Epithelial cell of esophagus (primary cell): ENCODE measurements at places on chromosomes 16 and 17.

DNA sequence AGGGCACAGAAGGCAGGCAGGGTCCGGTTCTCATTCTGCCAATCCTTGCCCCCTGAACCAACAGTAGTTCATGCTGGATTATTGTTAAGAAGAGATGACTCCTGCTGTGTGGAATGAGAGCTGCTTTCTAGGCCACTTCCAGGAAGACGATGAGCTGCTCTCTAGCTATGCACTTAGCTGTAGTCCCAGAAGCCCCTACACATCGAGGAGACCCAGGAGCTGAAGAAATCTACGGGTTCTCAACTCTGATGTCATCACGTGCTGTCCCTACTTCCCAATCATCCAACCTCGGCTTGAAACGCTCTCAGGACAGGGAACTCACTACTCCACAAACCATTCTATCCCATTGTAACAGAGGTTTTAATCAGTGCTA, 29.0 kb upstream of the EMP2 start:
- DNase-seq: peak; percentile 57

DNA sequence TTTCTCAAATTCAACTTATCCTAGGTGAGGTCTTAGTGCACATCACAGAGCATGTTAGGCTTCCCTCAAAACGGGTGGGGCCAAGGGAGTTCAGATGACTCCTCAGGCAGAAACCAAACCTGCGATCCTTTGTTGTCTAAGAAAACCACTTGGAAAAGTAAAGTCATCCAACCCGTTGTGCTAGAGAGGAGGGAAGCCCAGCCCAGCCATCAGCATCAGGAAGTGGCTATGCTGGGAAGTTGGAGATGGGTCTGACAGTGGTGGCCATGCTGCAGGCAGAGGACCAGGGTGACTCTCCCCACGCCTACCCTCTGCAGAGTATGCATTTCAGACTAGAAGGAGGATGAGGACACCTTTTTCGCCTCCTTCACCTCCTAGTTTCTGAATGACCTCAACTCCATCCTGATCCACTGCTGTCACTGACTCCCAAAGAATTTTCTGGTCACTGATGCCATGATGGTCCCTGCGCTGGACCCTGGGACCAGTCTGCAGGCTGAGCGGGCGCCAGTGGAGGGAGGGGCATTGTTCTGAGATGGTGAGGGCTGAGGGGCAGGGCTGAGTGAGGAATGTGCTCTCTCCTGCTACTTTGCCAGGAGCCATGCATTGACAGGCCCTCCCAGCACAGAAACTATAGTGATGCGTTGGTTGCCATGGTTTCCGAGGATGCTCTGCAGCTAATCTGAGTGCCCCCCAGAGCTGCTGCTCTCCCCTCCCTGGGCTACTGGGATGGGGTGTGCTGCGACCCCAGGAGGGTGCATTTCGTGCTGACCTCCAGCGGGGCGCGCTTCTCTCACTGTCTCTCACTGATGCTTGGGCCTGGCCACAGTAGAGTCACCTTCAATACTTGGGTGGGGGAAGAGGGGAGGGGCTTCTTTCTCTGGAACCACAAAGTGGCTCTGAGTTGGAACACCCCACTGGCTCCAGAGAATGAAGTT, 20.4 kb downstream of the ALOX12B start:
- peak; percentile 81 for DNase-seq

GRCh38 chr16:9372934-9373890, 281.8 kb downstream of the HAPSTR1 start:
- DNase-seq: no peak

DNA sequence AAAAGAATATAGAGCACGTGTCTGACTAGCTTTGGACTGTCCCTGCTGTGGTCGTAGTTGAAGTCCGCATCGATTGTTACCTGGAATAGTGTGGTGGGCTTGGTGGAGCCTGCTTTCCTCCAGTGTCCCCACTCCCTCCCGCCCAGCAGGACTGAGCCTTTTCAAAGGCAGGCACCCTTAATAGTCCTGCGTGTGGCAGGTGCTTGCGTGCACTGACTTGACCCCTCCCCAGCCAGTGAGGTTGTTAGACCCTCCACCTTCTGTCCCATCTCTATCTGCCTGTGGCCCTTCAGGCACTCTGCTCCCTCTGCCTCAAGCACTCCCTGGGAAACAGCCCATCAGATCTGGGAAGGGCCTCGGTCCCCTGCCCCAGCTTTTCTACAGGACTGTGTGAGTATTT, 36.6 kb downstream of the TMEM11 start:
- DNase-seq: no peak

DNA sequence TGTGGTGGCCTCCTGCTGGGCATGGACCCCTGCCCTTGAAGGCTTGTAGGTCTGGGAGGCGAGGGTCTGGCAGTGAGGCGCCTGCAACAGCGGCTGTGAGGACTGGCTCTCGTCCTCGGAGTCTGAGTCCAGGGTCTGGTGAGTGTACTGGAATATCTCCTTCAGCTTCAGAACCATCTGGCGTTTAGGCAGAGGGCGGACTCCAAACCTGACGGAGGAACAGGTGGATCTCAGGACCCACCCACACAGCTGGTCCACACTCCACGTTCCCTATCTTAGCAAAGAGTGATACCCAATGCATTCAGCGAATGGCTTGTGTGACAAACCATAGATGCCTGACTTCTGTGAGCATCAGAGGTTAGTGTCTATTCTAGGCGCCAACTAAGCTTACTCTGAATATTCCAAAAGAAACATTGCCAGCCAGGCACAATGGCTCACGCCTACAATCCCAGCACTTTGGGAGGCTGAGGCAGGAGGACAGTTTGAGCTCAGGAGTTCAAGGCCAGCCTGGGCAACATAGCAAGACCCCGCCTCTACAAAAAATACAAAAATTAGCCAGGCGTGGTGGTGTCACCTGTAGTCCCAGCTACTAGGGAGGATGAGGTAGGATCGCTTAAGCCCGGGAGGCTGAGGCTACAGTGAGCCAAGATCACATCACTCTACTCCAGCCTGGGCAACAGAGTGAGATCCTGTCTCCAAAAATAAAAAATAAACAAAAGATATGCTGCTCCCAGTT, 6.3 kb upstream of the NLRC3 start:
- no peak for DNase-seq

GRCh38 chr17:30579610-30580315, 102.6 kb downstream of the GOSR1 start:
- no peak for DNase-seq

DNA sequence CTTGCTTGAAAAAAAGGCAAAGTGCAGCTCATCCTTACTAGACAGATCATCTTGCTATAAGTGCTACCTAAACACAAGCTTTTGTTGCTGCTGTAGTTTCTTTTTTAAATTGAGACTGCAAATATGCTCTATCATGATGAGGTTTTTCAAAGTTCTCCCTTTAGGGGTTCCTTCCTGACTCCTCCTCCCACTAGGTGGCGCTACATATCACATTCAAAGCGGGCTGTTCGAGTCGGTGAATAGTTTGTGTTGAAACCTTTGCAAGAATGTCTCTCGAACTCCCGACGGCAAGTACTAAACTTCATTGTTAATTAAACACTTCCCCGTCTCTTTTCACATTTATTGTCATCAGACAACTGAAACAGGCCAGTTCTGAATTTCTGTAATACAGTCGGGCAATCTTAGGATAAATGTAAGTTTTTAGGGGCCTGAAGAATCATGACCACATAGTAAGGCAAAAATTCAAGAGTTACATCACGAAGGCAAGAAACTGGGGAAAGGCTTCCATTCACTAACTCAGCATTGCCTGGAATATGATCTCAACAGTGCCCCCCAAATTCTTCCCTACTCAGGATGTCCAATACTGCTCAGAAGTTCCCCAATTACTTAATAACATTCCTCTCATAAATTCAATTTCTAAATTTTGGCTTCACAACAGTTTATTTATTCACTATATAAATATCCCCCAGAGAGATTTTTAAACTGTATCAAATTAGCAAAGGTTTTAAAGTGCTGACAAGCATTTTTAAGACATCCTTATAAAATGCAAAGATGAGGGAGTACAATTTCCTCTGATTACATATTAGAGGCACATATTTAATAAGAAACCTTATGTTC, 6.7 kb downstream of the HS3ST3A1 start:
- peak; percentile 78 for DNase-seq

- no peak for DNase-seq
Observed at GRCh38 chr16:87145181-87146176, 171.7 kb downstream of the C16orf95 start.

- no peak for DNase-seq
Observed at GRCh38 chr17:80821546-80821945, 170.1 kb upstream of the CHMP6 start.

DNA sequence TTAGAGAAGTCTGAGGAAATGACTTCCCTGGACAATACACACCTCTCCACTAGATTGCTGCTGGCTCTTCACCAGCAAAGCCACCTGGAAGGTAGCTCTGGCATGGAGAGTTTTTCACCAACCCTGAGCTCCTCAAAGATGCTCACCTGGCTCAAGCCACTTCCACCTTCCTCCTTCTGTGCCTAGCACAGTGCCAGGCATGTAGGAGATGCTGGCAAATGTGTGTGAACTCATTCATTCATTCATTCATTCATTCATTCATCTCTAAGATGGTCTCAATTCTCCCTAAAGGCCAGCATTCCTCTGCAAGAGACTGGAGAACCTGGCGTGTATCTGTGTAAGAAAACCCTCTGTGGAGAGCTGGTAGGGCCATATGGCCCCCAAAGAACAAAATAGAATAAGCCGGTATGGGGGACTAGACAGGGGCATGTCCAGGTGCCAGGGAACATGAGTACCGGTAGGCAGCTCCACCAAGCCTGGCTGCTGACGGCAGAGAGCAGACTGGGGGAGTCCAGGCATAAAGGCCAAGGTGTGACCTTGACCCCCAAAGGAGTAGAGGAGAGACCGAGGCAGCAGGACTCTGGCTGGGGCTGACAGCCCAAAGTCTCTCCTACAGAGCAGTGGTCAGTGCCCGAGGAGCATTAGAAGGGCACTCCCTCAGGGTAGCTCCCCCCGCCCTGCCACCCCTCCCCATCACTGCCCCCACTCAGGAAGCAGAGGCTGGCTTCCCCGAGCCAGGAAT, 132.2 kb upstream of the TNRC6C start:
- no peak for DNase-seq

- DNase-seq: no peak
Observed at GRCh38 chr16:53768167-53768566, 64.2 kb downstream of the FTO start.

DNA sequence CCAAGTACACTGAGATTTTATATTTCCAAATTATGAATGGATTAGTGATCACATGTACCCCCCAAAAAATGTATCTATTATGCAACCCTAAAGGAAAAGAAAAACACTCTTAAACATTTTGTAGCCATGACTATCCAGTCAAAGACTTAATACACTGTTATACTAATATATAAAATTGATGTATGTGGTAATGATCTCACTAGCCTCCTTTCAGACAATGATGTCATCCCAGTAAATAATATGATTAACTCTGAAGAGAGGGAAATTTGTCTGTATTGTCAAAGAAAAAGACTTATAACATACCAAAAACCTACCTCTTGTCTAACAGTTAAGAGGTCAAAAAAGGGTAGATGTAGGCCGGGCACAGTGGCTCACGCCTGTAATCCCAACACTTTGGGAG, 80.7 kb downstream of the USP32 start:
- no peak for DNase-seq

DNA sequence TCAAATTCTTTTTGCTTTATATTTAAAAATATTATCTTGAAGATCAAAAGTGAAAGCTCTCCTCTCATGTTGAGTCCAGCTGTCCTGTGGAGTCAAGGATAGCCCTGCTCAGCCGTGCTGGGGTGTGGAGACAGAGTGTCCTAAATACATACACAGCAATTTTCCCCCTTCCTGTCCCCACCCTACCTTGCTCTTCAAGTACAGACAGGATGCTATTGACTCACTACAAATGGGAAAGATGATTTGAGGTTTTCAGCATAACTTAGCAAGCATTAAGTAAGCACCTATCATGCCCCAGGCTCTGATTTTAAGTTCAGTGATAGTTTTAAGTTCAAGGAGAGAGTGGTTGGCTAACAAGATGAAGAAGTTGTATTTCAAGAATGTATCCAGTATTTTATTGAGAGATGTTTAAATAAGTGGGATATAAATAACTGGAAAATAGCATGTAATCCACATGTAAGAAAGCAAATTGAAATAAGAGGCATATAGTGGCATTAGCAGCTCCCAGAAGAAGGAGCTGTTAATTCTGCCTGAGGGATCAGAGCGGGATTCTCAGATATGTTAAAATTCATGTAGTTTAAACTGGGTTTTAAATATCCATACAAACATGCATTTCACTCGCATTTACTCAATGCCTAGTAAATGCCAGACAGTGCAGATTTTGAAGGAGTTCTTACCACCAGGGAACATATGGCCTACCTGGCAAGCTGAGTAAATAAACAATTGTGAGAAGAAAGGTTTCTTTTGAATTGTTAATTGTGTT, 183.5 kb upstream of the ANKFN1 start:
- DNase-seq: peak; percentile 46

DNA sequence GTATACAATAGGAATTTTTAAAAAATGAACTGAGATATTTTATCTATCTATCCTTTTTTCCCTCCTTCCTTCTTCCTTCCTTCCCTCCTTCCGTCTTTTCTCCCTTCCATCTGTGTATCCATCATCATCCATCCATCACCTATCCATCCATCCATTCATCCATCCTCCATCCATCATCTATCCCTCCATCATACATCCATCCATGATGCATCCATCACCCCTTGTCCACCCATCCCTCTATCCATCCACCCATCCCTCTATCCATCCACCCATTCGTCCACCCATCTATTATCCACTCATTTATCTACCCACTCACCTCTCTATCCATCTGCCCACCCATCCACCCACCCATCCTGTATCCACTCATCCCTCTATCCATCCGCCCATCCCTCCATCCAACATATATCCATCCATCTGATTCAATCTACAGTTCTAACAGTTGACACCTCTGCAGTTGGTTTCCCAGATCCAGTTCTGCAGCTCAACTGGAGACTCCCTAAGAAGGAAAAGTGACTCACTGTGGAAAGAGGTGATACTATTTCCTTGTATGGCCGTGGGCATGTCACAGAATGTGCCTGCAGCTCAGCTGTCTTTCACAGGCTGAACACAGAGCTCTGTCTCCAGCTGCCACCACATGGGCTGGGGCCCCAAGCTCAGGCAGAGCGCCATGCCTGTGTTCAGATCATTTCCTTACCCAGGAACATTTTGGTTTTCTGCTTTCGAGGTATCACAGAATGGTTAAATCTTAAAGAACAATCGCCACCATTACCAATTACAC, 130.8 kb downstream of the XYLT1 start:
- peak; percentile 10 for DNase-seq

DNA sequence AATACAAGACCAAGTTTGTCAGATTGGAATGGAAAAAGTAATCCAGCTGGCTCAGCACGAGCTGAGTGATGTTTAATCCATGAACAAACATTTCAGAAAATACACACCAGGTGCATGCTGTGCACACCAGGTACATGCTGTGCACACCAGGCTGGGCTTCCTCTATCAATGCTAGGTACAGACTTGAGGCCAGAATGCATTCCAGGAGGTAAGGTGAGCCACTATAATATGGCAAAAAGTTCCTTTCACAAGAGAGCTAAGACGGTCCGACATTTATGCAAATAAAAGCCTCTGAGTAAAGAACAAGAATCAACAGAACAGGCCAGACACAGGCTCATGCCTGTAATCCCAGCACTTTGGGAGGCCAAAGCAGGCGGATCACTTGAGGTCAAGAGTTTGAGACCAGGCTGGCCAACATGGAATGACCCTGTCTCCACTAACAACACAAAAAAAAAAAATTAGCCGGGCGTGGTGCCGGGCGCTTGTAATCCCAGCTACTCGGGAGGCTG, 128.2 kb downstream of the ZNF778 start:
- DNase-seq: peak; percentile 60
